H1 (cell line): ENCODE measurements at places on chromosomes 5 and 9.

GRCh38 chr9:114513055-114513958 is 8.0 kb upstream of the WHRN start:
- H3K27ac ChIP-seq = no peak overlapping the region
- H3K4me1 ChIP-seq = no peaks in the 10 kb centered on the region
- no peaks in the 10 kb centered on the region for H3K36me3 ChIP-seq
- no peak for DNase-seq

- H3K36me3 ChIP-seq = peaks cover 16% of the 10 kb centered on the region
- H3K4me1 ChIP-seq = peaks cover 11% of the 10 kb centered on the region
- H3K27ac ChIP-seq = no peak overlapping the region
- H3K27me3 ChIP-seq = peaks cover 52% of the 10 kb centered on the region
Measured at GRCh38 chr5:2744485-2744884, 7.0 kb downstream of the IRX2 start.

GRCh38 chr5:1079486-1079885 is 32.4 kb downstream of the SLC12A7 start:
- no peak overlapping the region for H3K4me3 ChIP-seq
- no peaks in the 10 kb centered on the region for H3K27me3 ChIP-seq

GRCh38 chr9:136847826-136848392 is 1.3 kb upstream of the PHPT1 start:
- H3K4me3 ChIP-seq = peak overlapping the region; percentile 81
- H3K27ac ChIP-seq = no peak overlapping the region
- peaks cover 12% of the 10 kb centered on the region for H3K27me3 ChIP-seq
- no peaks in the 10 kb centered on the region; the same call in 1 of the 2 replicates for H3K36me3 ChIP-seq
- DNase-seq = peak; percentile 89

DNA sequence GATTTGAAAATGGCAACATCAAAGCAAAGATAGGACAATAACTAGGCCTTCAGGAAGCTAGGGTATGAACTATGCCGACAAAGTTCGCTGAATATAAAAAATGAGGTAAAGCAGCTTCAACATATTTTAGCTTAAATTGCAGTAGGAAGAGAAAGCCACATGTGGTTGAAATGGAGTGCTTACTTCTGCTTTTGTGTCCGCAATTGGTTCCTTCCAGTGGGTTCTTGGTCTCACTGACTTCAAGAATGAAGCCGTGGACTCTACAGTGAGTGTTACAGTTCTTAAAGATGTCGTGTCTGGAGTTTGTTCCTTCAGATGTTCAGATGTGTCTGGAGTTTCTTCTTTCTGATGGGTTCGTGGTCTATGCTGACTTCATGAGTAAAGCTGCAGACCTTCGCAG is 95.2 kb downstream of the APTX start:
- no peak for DNase-seq

- no peak overlapping the region for H3K27ac ChIP-seq
- H3K27me3 ChIP-seq = no peaks in the 10 kb centered on the region
- H3K4me1 ChIP-seq = no peaks in the 10 kb centered on the region
- H3K4me3 ChIP-seq = no peak overlapping the region
- DNase-seq = no peak
Measured at GRCh38 chr5:177994063-177994462, 2.0 kb downstream of the PROP1 start.

DNA sequence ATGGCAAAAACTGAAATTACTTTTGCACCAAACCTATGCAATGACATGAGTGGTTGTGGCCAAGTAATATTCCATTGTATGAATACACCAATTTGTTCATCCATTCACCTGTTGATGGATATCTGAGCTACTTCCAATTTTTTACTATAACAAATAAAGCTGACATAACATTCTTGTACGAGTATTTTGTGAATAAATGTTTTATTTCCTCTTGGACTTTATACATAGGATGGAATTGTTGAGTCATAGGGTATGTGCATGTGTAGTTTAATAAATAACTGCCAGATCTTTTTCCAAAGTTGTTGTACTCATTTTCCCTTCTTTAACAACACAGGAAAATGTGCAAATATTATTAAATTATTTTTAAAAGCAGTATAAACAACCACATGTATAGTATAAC is 146.1 kb upstream of the ZNF462 start:
- H3K36me3 ChIP-seq = no peaks in the 10 kb centered on the region
- H3K27me3 ChIP-seq = no peaks in the 10 kb centered on the region
- no peak overlapping the region for H3K4me3 ChIP-seq
- no peak overlapping the region for H3K27ac ChIP-seq
- no peak for DNase-seq

DNA sequence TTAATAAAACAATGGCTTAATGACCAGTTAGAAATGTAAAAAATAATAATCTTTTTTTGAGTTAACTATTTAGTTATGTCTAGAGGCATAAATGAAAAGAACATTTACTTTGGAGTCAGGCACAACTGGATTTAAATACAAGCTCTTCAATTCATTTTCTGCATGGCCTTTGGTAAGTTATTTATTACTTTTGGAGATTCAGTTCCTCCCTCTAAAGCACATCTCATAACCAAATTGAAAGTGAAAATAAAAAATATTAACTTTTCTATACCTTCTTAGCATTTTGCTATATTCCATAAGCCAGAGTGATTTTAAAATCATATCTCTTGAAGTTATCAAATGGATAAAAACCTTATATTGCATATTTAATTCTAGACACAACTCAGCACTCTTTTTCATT is 434.9 kb upstream of the SMARCA2 start:
- DNase-seq = no peak
- H3K36me3 ChIP-seq = no peaks in the 10 kb centered on the region
- H3K4me1 ChIP-seq = no peaks in the 10 kb centered on the region

- H3K4me1 ChIP-seq = peaks cover 2% of the 10 kb centered on the region; the same call in 1 of the 2 replicates
- peak overlapping the region; percentile 55 for H3K4me3 ChIP-seq
- DNase-seq = no peak
Measured at GRCh38 chr9:125407974-125408900, 146.6 kb downstream of the GAPVD1 start.

DNA sequence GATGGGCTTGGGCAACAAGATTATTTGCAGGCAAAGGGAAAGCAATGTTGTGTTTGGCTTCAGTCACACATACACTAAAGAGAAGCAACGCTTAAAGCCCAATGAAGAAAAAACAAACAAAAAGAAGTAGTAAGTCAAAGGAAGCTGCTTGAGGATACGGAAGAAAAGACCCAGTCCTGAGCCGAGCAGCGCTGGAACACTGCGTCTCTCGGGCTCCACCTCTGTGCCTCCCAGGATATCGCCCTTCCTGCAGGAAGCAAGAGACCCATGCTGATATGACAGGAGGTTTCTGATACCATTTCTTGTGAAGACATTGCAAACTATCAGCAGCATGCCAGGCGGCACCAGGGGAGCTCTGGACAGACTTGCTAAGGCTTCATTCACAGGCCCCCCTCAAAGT is 9.9 kb downstream of the GNAQ start:
- no peaks in the 10 kb centered on the region for H3K36me3 ChIP-seq
- no peak for DNase-seq
- no peaks in the 10 kb centered on the region for H3K27me3 ChIP-seq
- no peak overlapping the region for H3K4me3 ChIP-seq
- no peak overlapping the region for H3K27ac ChIP-seq
- H3K4me1 ChIP-seq = peaks cover 17% of the 10 kb centered on the region

DNA sequence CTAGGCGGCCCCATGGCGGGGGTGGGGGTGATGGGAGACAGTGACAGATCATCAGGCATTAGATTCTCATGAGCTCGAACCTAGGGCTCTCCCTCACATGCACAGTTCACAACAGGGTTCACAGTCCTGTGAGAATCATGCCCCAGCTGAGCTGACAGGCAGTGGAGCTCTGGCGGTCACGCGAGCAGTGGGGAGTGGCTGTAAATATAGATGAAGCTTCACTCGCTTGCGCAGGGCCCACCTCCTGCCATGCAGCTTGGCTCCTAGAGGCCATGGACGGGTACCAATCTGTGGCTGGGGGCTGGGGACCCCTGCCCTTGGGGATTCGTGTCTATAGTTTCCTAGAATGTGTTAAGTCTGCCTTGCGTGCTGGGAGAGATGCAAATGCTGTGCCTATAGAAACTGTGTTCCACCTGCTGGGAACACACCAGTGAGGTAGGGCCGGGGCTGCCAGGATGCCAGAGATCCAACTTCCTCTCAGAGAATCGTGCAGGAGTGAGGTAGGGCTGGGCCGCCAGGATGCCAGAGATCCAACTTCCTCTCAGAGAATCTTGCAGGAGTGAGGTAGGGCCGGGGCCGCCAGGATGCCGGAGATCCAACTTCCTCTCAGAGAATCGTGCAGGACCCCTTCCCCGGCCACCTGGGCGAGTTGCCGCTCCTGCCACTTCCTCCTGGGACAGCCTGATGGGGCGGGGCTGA is 14.1 kb upstream of the EXOC3 start:
- no peaks in the 10 kb centered on the region for H3K36me3 ChIP-seq
- no peak overlapping the region for H3K27ac ChIP-seq
- no peaks in the 10 kb centered on the region for H3K27me3 ChIP-seq
- H3K4me3 ChIP-seq = no peak overlapping the region
- DNase-seq = no peak

GRCh38 chr9:130104491-130105193 is 50.9 kb downstream of the GPR107 start:
- no peak overlapping the region for H3K4me3 ChIP-seq
- no peak for DNase-seq
- H3K27me3 ChIP-seq = no peaks in the 10 kb centered on the region
- H3K27ac ChIP-seq = no peak overlapping the region; the same call in 1 of the 2 replicates

DNA sequence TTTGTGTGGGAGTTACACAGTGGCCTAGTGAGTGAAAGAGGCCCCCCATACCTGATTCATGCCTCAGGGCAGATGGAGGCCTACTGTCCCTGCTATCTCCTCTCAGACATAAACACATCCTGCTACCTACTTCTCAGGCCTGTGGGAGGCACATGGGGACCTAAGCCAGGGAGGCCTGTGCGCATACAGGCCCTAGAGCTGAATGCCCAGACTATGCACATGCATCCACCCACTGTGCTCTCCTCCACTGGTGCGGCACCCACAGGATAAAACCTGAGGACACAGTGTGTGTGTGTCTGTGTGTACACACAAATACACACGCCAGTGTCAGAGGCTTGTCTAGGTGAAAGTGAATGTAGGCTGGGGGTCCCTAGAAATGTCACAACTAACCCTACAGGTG is 1.4 kb downstream of the PAX5 start:
- H3K27ac ChIP-seq = no peak overlapping the region
- no peaks in the 10 kb centered on the region for H3K36me3 ChIP-seq
- H3K27me3 ChIP-seq = peaks cover 76% of the 10 kb centered on the region

- DNase-seq = no peak
- no peak overlapping the region for H3K27ac ChIP-seq
- H3K36me3 ChIP-seq = no peaks in the 10 kb centered on the region
- H3K4me3 ChIP-seq = no peak overlapping the region
Measured at GRCh38 chr9:108603141-108603540, 252.6 kb downstream of the ACTL7B start.

DNA sequence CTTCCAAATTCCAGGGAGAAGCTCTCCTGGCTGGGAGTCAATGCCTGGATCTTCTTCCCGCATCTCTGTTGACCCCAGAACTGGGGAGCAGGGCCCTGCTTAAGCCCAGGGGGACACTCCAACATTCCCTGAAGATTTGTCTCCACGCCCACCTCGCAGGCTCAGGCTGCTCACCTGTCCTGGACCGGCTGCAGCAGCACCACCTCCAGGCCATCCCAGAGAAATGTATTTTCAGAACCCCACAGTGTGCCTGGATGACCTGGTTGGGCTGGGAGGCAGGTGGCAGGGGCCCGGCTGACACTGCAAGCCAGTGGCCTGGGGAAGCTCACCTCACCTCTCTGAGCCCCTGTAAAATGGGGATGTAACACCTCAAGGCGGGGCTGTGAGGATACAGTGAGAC is 27.1 kb upstream of the ZBTB43 start:
- H3K27ac ChIP-seq = no peak overlapping the region
- no peaks in the 10 kb centered on the region for H3K36me3 ChIP-seq
- peak; percentile 67 for DNase-seq
- 0 out of 2 replicates have a peak, but pooled peaks cover 2% of the 10 kb centered on the region for H3K4me1 ChIP-seq
- H3K4me3 ChIP-seq = no peak overlapping the region

DNA sequence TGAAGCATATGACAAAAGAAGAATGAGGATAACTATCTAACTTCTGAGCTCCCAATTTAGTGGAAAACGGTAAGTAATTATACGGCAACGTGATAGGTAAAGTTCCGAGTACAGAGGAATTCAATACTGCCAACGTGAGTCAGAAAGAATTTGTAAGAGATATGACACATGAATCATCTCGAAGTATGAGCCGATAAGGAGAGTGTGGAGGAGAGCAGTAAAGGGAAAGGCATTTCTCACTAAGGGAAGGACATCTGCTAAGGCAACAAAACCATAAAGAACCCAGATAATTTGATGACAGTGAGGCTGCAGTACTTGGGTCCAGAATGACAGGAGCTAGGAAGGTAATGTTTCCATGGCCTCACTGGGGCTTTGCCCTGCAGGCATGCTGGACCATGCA is 11.0 kb downstream of the MPDZ start:
- H3K4me1 ChIP-seq = peaks cover 2% of the 10 kb centered on the region
- H3K36me3 ChIP-seq = no peaks in the 10 kb centered on the region
- no peak overlapping the region for H3K27ac ChIP-seq
- DNase-seq = no peak
- H3K27me3 ChIP-seq = no peaks in the 10 kb centered on the region

GRCh38 chr9:124724415-124725067 is 46.6 kb downstream of the NR6A1 start:
- H3K27ac ChIP-seq = no peak overlapping the region
- DNase-seq = no peak
- H3K4me3 ChIP-seq = no peak overlapping the region
- peaks cover 11% of the 10 kb centered on the region; the same call in 1 of the 2 replicates for H3K36me3 ChIP-seq
- peaks cover 5% of the 10 kb centered on the region for H3K4me1 ChIP-seq

GRCh38 chr5:35248843-35249780 is 18.8 kb upstream of the PRLR start:
- no peak for DNase-seq
- no peak overlapping the region for H3K4me3 ChIP-seq
- H3K27me3 ChIP-seq = no peaks in the 10 kb centered on the region
- no peaks in the 10 kb centered on the region for H3K4me1 ChIP-seq
- no peak overlapping the region for H3K27ac ChIP-seq
- no peaks in the 10 kb centered on the region for H3K36me3 ChIP-seq

DNA sequence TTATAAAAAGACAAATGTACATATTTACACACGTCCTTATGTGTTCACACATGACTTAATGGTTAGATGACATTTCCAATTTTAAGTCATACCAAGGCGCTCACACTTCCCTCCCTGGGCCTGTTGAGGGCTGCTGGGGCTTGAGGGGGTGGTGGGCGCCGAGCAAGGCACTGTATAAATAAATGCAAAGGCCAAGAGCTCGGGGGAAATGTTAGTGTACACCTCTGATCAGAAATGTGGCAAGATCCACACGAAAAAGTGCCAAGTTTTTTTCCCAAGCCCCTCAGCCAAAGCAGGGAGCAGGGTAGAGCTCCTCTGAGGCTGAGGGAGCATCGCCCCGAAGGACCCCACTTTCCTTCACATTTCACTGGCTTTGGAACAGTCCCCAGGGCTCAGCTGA is 7.5 kb downstream of the IRF1 start:
- no peak overlapping the region for H3K27ac ChIP-seq
- no peaks in the 10 kb centered on the region for H3K4me1 ChIP-seq
- H3K4me3 ChIP-seq = no peak overlapping the region
- H3K27me3 ChIP-seq = no peaks in the 10 kb centered on the region
- peaks cover 18% of the 10 kb centered on the region for H3K36me3 ChIP-seq
- DNase-seq = no peak
